ENCODE measurements at places on chromosomes 3 and 15.

- no peak for DNase-seq
Measured at GRCh38 chr15:40471808-40472150, 995 bp downstream of the CHST14 start.

- no peak for DNase-seq
Measured at GRCh38 chr15:33813891-33814290, 154.4 kb upstream of the CHRM5 start.

GRCh38 chr15:67049351-67050044 is 15.9 kb upstream of the SMAD3 start:
- no peak for DNase-seq

DNA sequence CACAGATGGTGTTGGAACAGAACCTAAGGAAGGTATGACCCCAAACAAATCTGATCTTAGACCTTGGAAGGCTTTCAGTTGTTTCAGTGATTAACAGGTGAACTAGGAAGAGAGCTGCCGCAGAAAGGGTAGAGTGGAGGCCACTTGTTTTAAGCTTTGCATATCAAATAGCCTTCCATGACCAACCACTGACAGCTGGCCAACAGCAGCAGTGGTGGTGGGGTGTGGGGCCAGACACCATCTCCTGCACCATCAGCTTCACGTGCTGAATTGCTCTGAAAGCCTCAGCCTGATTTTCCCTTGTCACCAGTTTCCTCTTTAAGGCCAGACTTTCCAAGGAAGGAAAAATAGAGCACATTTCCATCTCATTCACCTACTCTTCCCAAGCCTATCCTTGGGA is 16.6 kb upstream of the OSBPL11 start:
- no peak for DNase-seq

GRCh38 chr3:73503781-73504180 is 121.0 kb downstream of the PDZRN3 start:
- DNase-seq = no peak

GRCh38 chr3:28903171-28903601 is 377.7 kb upstream of the RBMS3 start:
- no peak for DNase-seq

DNA sequence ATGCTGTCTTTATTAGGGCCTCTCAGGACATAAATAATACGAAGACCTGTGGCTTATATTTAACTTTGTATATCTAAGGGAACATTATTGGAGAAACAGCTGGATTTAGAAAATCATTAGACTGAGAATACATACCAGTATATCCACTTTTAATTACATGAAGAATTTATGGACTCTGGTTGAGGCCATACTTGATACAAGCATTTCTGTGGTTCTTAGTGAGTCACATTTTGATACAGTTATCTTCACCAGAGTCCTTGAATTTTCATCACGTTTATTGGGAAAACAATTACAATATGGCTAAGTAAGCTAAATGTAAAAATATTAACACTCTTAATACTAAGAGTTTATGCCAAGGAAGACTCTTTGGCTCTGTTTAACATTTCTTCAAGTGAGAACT is 9.9 kb downstream of the KIF23 start:
- no peak for DNase-seq

GRCh38 chr3:111968319-111969054 is 10.3 kb upstream of the ABHD10 start:
- no peak for DNase-seq

DNA sequence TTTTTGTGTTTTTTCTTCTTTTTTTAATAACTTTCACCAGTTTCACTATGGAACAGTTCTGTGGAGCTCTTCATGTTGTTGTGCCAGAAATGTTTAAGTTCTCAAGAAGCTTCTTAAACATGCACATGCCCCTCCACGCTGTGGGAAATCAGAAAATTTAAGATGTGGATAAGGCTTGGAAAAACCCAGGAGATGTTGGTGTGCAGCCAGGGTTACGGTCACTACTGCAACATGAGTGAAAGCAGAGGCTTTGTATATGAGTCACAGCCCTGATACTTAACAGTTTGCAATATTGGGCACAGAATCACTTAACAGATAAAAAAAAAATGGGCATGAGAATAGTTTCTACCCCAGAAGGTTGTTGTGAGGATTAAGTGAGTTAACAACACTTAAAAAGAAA is 399.9 kb downstream of the LRTM1 start:
- DNase-seq = no peak

DNA sequence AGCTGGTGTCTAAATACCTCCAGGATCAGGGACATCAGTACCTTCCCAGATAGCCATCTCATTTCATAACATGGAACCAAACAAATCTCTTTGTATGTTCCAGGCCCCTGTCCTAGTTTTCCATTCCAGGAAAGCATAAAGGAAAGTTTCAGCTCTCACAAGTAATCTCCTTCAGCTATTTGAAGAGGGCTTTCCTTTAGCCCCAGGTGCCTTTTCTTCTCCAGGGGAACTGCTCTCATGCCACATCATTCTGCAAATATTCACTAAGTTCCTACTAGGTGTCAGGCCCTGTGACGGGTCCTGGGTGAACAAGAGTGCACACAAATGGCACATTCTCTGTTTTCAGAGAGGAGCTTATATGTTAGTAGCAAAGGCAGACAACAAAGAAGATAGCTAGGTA is 136.1 kb downstream of the ADAMTS9 start:
- no peak for DNase-seq

DNA sequence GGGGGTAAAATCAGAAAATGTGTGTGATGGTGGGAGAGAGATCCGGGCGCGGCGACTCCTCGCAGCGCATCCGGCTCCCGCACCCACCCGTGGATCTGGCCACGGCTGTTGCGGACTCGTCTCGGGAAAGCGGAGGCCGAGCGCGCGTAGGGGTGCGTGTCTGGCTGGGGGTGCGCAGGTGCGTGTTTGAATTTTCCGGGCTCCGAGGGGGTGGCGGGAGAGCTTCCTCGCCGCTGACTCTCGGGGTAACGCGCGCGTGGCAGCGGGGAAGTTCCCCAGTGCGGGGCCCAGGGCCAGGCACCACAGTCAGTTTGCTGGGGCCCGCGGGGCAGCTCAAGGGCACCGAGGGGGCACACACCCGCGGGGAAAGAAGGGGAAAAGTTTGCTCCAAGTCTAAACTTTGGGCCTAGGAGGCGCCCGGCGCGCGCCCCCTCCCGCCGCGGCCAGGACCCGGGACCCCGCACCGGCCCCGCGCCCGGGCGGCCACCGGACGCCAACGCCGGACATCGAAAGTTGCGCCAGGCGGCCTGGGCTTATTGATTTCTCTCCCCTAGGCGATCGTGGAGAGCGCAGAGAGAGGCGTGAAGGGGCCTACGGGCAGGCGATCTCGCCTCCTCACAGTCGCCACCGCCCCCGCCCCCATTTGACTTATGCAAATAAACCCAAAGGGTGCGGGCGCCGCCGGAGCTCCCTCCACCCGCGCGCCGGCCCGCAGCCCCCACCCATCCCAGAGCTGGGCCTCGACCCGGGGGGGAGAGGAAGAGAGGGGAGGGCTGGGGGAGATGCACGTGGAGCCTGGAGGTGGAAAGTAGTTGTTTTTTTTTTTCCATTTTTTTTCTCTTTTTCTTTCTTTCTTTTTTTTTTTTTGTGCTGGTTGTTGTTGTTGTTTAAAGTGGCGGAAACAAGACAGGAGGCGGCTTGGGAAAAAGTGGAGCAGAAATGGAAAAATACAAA is 639 bp downstream of the FOXP1 start:
- DNase-seq = peak; percentile 38

GRCh38 chr3:127422663-127423375 is 135.0 kb upstream of the PRR20G start:
- no peak for DNase-seq

- DNase-seq = no peak
Measured at GRCh38 chr15:92454555-92455105, 60.9 kb downstream of the ST8SIA2 start.

- no peak for DNase-seq
Measured at GRCh38 chr3:15361494-15362214, 29.3 kb upstream of the SH3BP5 start.

GRCh38 chr3:102037209-102037608 is 187.9 kb downstream of the NFKBIZ start:
- DNase-seq = no peak

GRCh38 chr15:38130740-38131498 is 121.7 kb upstream of the SPRED1 start:
- DNase-seq = no peak

DNA sequence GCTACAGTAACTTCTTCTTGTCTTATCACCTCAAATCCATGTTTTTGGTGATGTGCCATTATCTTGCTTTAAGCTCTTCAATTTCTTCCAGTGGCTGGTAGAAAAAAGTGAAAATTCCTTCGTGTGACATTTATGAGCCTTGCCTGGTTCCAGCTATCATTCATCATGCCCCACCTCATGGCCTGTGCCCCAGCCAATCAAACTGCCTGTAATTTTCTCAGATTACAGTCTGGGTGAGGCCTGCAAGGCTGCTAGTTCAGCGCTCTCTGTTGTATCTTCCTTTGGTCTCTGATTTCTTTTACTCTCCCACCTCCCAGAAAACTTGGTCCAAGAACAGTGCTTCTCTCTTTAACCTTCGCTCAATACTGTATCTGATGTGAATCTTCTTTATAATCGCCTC is 249.3 kb upstream of the ZNF717 start:
- DNase-seq = no peak

GRCh38 chr3:33751336-33751735 is 33.3 kb upstream of the CLASP2 start:
- no peak for DNase-seq

DNA sequence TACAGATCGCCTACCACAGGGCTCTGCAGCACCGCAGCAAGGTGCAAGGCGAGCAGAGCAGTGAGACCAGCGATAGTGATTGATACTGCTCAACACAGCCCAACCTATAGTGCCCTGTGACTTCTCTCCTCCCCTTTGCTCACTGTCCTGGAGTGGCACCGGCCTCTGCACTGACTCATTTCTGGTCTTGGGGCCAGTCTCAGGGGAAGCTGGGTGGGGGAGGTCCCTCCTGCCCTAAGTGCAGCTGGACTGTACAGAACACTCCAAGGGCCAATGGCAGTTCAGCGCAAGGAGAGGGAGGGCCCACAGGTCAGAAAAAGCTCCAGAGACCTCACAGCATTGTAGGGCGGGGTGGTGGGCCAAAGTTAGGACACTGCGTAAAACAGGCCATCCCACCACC is 2.5 kb upstream of the OGG1 start:
- DNase-seq = no peak

GRCh38 chr3:89223188-89223587 is 115.8 kb downstream of the EPHA3 start:
- no peak for DNase-seq

- DNase-seq = peak; percentile 18
Measured at GRCh38 chr3:42961633-42962032, 17.5 kb upstream of the GASK1A start.

All from effector memory CD8-positive, alpha-beta T cell (primary cell).